ENCODE measurements at places on chromosomes 2 and 18.

GRCh38 chr18:27750014-27750413 lies 426.9 kb downstream of the CDH2 start:
- no peak for DNase-seq

DNA sequence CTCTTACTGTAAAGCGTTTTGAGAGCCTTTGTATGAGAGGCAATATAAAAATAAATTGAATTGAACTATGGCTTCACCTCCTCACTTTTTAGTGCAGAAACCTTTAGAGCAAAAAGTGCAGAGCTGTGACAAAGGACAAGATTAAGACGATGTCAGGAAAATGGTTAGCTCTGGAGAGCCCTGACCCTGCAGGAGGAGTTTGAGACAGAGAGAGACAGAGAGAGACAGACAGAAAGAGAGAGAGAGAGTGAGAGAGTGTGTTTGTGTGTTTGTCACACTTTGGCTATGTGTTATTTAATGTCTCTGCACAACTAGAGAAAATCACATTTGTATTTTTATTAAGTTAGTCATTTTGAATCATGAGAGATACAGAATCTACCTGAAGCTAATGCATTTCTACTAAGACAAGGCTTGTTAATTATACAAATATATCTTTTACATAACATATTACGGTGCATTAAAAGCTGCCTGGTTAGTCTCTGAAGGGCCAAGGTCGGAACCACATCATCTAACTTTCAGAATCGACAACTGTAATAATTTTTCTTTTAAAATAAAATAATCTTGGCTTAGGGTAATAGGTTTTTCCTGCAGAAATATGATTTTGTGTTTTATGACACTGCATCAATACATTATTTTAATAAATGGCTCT lies 423.5 kb upstream of the ZEB2 start:
- DNase-seq, result no peak

DNA sequence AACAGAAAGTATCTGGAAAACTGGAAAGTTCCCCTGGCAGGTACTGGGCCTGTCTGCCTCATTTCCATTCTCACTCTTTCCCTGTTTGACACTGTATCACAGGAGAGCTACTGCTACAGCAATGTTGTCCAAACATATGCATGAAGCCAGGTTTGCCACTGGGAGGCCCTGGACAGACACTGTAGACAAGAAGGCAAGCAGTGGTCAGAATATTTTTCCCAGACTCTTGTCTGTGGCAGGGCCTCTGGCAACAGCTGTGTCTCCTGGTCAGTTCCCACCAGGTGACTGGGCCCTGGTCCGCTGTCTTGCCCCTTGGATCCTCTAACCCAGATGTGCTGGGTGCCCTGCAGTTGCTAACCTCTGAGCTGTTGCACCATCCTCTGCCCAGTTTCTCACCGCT lies 178.9 kb upstream of the FANCL start:
- no peak for DNase-seq

DNA sequence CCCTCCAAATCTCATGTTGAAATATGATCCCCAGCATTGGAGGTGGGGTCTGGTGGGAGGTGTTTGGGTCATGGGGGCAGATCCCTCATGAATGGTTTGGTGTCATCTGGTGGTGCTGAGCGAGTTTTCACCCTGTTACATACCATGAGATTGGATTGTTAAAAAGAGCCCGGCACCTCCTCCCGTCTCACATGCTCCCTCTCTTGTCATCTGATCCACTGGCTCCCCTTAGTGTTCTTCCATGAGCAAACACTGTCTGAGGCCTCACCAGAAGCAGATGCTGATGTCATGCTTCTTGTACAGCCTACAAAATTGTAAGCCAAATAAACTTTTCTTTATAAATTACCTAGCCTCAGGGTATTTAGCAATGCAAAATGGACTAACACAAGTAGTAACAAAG lies 405.0 kb upstream of the SLC39A10 start:
- DNase-seq, result no peak

DNA sequence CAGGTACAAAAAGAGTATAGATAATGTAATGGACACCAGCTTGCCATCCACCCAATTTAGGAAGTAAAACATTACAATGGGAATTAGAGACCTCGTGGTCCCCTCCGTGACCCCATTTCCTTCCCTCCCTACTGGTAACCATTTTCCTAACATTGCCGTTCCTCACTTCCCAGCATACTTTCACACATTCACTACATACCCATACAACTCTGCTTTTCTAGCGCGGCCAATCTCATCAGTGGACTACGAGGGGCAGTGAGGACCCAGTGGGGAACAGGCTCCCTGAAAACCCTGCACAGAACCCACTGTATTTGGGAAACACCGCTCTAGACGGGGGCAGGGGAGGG lies 1.1 kb downstream of the ENOSF1 start:
- DNase-seq, result no peak

DNA sequence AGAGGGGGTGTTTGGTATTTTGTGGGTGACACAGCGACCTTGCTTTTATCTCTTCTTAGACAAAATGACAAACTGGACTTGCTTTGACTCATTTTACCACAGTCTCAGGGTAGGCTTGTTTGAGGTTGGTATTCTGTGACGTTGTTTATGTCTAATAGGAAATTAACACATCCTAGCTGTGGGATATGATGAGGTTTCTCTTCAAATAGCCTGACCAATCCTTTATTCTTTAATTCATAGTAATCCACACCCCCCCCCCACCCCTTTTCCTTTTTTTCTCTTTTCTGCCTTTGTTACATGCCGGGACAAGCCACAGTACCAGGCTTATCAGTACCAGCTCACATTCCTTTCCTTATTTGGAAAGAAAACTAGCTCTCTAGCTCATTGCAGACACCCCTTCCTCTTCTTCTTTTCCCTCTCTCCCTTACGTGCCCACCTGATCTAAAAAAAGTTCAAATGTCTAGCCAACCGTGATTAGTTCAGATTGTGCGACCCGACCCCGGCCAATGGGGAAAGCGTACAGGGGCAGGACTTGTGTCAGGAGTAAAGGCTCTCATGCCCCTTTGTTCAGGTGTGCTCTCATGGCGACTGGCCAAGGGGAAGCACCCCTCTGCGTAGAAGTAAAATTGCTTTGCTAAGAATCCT lies 52.2 kb upstream of the PTPRM start:
- DNase-seq, result no peak

DNA sequence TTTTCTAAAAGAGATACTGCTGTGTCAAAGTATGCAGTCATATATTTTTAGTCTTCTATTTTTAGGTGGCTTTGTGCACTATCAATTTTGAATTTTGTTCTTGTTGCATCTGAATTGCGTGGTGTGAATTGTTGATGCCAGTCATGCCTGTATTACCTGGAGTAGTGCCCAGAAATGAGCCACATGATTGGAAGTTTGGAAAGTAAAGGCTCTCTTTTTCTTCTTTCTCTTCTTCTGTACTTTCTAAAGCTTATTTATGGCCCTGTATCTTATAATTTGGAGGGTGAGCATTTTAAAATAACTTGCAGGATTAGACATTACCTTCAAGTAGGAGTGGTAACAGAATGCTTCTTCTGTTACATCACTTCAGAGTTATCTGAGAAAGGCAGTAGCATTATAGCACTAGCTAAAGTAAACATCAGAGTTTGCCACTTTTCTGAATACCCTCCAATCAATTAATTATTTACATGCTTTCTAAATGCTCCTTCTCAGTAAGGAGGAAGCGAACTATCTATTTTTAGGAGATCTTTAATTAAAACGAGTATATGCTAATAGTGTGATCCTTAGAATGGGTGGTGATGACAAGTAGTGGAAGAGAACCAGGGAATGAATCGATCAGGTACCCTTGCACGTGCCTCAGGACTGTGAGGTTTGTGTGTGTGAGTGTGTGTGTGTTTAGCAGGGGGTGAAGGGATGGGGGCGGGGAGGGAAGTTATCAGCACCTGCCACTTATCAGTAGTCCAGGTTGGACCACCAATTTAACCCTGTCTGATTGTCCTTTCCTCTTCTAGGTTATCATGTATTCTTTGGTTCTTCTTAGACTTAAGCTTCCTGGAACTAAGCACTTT lies 112.5 kb downstream of the MAP3K20 start:
- DNase-seq, result no peak

DNA sequence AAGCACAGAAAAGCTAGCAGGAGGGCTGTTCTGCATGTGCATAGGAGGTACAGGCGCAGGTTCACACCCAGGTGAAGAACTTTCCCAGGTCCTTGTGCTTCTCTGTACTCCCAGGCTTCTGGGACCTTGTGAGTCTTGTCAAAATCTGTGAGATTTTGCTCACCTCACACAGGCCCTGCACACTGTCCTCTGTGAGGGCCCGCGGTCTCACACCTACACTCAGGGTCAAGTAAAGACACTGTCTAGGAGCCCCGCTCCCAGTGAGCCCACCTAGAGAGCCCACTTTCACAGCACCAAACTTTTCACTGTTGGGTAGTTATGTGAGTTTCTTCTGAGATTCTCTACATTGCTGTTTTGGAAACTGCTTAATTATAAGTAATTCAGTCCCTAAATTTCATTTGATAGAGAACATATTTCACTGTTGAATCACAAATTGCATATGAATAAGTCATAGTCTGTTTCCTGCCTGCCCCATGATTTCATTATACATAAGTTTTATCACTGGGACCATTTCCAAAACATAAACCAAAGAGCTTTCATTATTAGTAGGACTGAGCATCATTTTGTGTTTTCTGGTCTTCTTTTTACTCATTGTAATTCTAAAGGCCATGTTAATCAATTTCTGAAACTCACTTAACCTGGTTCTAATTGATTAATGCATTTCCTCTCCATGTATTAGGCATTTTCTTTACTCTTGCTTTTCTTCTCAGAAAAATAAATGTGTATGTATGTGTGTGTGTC lies 234.2 kb upstream of the SPOPL start:
- no peak for DNase-seq

- no peak for DNase-seq
Measured at GRCh38 chr2:222900354-222900753, 39.5 kb downstream of the ACSL3 start.

- no peak for DNase-seq
Measured at GRCh38 chr18:74748809-74749208, 151.1 kb downstream of the ZNF407 start.

- DNase-seq, result no peak
Measured at GRCh38 chr2:113263546-113263945, 15.2 kb downstream of the PAX8 start.

DNA sequence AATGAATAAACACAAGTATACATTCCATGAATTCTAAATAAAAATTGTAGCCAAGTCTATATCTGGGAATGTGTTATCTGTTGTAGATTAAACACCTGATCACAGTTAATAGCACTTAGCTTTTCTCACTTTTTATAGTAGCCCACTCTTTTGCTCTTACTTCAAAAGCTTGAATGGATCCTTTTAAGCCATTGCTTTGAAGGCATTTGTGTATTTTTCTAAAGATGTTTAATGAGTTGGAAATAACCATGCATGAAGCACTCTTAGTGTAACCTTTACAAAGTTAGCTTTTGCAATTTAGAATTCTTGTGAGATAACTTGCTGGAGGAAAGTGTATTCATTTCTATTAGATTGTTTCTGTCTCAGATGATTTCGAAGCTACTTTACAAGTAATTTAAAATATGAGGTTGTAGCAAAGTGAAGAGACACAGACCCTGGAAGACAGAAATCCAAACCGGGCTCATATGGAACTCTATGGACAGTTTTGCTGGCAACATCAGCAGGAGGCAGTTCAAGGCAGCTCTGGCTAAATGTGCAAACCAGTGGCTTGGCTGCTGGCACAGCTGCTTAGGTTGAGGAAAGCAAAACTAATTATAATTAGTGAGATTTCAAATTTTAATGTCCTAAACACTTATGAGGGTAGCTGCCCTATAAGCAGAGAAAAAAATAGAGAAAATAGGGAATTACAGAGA lies 469.8 kb upstream of the ZEB2 start:
- DNase-seq, result no peak

GRCh38 chr2:11589316-11589940 lies 55.6 kb downstream of the GREB1 start:
- DNase-seq, result no peak

DNA sequence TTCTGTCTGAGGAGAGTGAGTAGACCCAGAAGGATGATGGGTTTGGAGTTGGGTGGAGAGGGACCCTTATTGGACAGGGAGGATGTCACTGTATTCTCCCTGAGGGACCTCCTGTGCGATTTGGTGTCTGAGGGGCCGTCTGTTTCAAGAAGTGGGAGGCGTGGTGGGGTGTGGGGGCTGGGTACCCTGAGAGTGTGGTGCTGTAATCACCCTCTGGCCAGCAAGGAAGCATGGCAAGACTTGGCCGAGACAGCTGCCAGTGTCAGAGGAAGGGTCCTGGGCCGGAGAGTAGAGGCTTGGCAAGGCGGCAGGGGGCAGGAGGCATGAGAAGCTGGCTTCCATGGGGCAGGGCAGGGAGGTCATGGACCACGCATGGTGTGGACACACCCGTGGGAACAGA lies 43.1 kb downstream of the CTIF start:
- no peak for DNase-seq

GRCh38 chr18:58363767-58364540 lies 264.9 kb downstream of the ALPK2 start:
- no peak for DNase-seq

DNA sequence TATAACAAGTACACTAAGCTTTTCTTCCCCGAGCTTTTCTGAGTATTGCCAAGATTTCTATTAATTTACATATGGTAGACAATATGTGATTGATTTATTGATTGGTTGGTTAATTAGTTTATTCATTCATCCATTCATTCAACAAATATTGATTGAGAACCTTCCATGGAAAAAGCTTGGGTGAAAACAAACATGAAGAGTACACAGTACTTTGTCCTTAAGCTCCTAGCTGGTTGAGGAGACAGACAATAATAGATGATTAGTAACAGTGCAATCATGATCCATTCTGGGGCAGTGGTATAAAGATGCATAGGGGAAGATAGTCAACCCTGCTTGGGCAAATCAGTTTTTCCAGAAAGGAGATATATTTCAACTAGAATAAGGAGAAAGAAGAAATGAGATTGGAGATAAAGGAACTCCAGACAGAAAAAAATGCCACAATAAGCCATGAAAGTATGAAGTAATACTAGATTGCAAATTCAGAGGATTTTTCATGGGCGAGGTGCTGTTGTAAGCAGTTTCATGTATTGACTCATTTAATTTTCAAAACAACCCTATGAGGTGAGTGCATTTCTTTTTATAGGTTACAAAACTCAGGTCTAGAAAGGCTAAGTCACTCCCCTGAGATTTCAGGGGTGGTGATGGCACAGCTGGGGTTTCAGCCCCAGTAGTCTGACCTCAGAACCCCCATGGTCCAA lies 129.5 kb downstream of the RND3 start:
- DNase-seq, result no peak

GRCh38 chr18:62399781-62400308 lies 74.7 kb downstream of the TNFRSF11A start:
- DNase-seq, result no peak

All from germinal center (tissue), 1 donor.